ENCODE measurements at places on chromosomes 7 and 10.

DNA sequence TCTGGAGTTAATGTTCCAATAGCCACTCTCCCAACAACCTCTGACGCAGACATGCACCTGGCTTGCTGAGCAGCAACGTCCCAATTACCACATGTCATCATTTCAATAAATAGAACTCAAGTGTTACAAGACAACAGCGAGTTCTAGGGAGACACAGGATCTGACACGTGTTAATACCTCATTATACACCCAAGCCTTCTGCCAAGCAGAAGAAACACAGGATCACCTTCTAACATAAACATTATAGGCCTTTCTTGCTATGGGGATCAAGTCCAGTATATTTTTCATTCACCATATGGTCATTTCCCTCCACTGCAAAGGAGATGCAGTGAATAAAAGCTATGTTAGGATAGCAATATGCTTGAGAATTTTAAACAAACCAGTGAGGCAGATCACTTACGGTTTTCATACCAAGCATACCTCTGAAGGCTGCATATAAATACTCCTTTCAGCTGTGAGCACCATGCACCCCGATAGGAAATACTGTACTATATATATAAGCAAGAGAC is 74.2 kb downstream of the JAZF1 start:
- DNase-seq, result no peak

- DNase-seq, result no peak
Measured at GRCh38 chr10:34761453-34761852, 53.6 kb downstream of the PARD3 start.

DNA sequence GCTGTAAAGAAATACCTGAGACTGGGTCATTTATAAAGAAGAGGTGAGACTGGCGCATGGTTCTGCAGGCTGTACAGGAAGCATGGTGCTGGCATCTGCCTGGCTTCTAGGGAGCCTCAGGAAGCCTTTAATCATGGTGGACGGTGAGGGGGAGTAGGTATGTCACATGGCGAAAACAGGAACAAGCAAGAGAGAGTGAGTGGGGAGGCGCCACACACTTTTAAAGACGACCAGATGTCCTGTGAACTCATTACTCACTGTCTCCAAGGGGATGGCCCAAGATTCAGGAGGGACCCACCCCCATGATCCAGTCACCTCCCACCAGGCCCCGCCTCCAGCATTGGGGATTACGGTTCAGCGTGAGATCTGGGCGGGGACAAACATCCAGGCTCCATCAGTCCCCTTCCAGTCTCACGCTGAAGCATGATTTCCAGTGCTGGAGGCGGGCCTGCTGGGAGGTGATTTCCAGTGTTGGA is 3.2 kb downstream of the ZNF316 start:
- DNase-seq, result no peak

DNA sequence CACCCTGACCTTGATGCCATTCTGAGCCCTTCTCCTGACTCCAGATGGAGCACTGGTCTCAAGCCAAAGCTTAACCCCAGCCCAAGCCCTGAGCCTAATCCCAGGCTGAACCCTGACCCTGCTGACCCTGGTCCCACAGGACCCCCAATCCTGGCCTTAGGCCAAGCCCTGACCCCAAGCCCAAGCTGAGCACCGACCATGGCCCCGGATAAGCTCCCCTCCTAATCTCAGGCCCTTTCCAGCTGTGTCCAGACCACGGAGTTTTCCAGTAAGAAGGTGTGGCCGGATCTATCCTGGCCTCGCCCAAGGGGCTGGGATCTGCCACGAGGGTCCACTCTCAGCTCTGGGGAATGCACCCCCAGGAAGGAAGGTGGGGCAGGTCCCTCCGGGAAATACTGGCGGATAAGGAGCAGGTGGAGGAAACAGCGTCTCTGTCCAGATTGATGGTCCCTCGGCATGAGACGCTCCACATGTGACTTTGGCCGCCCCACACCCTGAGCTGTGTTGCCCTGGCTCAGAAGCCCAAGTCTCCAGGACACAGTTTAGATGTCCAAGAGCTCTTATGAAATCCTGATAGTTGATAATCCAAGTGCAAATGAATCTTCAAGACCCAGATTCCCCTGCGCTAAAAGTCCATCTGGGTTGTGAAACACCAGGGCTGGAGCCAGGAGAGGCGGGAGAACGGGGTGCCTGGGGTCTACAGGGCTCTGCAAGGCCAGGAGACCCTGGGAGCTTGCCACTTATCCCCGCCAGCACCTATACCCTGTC is 10.4 kb downstream of the ELN start:
- DNase-seq, result no peak

DNA sequence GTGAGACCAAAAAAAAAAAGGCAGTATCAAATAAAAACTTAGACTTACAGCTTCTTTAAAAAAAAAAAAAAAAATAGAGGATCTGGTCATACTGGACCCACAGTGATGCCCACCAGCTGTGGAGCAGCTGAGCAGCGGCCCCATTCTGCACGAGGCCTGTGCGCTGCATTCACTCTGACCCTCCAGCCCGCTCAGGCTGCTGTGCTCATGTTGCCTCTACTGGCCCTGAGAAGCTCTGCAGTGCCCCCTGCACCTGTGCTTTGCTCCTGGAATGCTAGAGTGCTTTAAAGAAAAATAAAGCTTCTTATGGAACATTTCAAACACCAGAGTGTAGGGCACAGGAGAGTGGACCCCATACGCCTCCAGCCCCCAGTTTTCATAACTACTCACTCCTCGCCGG is 33.2 kb downstream of the TMEM120A start:
- no peak for DNase-seq

DNA sequence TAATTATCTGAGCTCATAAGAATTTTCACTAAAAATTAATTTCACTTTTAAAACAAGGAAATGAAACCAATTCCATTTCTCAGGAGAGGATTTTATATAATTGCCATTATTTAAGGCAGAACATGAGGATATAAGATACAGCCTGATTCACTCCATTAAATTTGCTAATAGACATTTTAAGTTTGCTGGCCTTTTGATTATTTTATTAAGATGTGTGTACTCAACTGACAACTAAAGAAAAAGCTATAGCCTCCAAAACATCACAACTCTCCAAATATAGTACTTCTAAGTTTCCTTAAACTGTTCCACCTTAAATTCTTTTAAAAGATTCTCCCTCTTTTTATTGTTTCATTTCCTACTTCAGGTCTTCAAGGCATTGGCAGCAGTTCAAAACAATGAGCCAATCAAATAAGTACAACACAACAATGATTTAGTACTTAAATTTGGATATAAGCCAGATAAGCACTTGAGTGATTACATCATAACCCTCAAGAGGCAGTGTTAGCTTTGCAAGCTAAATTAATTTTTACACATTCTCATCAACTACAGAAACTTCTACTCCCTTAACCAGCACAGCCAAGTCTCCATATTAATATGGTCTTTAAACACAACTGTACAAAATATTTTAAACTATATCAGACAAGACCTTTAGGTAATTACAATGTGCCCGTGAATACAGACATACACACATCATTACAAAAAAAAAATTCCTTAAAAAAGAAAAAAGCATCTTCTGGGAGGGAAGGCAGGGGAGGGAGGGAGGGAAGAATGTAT is 121.8 kb downstream of the KMT2C start:
- no peak for DNase-seq

DNA sequence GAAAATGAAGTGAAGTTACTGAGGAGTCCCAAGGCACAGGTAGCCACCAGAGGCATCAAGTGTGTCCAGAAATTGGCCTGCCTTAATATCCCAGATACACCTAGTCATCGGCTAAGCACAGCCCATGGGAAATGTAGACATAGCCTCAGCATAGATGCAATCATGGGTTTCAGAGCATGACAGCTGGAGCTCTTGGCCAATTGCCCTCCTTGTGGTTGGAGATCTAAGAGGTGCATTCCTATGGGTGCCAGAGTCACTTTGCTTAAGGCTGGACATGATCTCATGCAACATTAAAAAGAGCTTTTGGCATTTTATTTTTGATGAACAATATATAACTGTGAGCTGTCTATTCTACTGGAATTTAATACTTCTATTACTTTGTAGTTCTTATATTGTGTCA is 758.0 kb upstream of the LRRTM3 start:
- no peak for DNase-seq

DNA sequence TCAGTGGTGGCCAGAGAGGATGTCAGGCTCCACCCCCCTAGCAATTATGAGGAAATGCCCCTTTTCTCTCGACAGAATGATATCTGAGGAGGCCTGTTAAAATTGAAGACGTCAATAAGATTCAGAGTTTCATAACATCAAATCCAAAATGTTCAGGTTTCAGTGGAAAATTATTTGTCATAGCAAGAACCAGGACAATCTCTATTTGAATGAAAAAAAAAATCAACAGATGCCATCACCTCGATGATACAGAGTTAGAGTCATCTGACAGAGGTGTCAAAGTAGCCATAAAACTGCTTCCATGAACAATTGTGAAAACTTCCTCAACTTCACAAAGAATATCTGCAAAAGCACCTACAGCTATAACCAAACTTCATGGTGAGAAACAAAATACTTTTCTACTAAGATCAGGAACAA is 7.7 kb downstream of the TMEM273 start:
- DNase-seq, result no peak

DNA sequence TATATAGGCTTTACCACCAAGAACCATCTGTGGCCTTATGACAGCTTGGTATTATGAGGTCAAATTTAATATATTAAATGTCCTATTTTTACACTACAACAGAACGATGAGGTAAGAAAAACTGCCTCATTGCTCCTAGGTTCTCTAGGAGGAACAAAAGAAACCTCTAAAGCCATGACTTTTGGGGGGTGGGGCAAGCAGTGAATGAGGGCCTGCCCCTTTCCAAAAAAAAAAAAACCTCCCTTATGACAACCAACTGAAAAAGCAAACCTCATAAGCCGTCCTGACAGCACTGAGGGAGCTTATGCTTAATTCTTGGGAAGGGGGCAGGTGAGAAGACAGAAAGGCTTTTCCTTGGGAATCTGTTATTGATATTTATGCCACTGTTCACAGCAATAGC is 116.6 kb downstream of the KMT2E start:
- DNase-seq, result no peak

- no peak for DNase-seq
Measured at GRCh38 chr10:65570143-65571010, 1355.5 kb upstream of the LRRTM3 start.

GRCh38 chr10:78191301-78191700 is 157.6 kb downstream of the RPS24 start:
- no peak for DNase-seq

- DNase-seq, result no peak
Measured at GRCh38 chr7:120360918-120361317, 87.9 kb downstream of the KCND2 start.

GRCh38 chr10:123093489-123093888 is 42.3 kb upstream of the HMX3 start:
- DNase-seq, result no peak

GRCh38 chr7:16647435-16647960 is 1.5 kb downstream of the BZW2 start:
- DNase-seq, result no peak

DNA sequence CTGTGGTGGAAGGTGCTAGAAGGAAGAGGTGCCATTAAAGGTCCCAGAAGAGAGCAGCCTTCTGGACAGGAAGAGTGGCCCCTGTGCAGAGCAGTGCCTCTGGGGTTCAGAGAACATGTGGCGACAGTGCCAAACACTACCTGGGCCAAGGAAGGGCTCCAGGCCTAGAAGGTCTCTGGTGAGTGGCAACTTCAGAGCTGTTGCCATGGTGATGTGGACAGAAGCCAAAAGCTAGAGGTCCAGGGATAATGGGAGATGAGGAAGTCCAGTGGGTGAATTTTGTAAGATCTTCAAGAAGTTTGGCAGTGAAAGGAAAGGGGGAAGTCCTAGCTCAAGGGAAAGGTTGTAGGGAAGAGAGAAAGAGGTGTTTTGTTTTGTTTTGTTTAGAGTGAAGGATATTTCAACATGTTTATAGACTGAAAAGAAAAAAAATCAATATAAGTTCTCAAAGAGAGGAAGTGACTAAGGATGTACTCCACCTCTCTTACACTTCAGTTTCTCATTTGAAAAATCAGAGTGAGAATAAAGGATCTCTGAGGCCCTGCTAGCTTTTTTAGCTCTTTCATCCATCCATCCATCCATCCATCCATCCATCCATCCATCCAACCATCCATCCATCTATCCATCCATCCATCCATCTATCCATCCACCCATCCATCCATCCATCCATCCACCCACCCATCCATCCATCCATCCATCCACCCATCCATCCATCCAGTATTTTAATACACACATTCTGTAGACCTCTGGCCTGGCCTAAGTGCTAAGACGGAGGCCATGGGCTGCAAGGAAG is 77.1 kb upstream of the DUSP5 start:
- DNase-seq, result no peak

DNA sequence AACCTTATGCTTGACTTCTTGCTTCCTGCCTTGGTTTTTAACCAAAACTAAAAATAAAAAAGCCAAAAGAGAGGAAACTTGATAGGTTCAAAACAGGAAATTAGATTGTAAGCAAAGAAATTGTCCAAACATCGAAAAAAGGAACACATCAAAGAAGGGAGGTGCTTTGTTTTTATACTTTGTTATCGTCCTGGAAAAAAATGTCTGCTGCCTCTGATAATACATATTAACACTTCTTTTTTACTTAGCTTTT is 286.6 kb upstream of the C7orf33 start:
- DNase-seq, result no peak

DNA sequence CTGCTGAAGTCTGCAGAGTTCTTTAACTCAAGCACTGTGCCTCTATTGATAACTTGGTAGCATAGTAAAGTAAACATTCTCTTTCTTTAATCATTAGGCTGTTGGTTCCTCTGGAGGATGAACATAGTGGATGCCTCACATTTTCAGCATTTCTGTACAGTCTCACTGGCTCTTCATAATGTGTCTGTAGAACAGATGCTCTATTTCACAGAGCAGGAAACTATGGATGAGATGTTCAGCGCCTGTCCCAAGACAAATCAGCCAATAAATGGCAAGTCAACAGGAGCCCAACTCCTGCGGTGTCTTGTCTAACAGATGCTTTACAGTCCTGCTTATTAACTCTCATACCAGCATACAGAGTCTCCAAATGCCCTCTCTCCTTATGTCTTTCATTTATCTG is 36.5 kb downstream of the NRBF2 start:
- no peak for DNase-seq

GRCh38 chr10:44422570-44423101 is 37.7 kb upstream of the CXCL12 start:
- no peak for DNase-seq

- no peak for DNase-seq
Measured at GRCh38 chr10:72688208-72688651, 3.7 kb upstream of the MCU start.

GRCh38 chr7:55174456-55174855 is 155.6 kb downstream of the EGFR start:
- no peak for DNase-seq

DNA sequence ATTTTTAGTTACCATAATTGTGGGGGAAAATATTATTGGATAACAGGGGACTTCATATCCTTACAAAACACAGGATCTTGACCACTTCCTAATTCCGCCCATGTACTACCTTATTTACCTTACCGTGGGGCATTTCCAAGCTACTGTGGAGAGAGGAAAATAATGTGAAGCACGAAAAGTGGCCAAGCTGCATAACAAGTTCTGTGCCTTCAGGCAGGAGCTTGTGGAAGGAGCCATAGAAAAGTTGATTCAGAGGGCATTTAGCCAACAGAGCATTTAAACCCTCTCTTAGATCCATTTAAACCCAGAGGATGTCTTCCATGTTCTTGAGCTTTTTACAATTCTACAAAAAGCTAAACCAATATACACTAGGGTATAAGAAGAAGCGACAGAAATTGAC is 41.6 kb downstream of the DNAJB9 start:
- DNase-seq, result no peak

- DNase-seq, result no peak
Measured at GRCh38 chr7:80210400-80210799, 75.8 kb downstream of the GNAI1 start.

- DNase-seq, result no peak
Measured at GRCh38 chr10:117627561-117627960, 85.0 kb downstream of the EMX2 start.

GRCh38 chr10:95745501-95745900 is 10.5 kb upstream of the ENTPD1 start:
- DNase-seq, result no peak
